ENCODE measurements at places on chromosomes 6 and 20. TPM values are rescaled to one million over a fixed set of nuclear protein-coding genes. Genes with fewer than 3 reads are reported as not detected.

Gene BAK1
- polyA plus RNA-seq: 7.2 TPM

DNA sequence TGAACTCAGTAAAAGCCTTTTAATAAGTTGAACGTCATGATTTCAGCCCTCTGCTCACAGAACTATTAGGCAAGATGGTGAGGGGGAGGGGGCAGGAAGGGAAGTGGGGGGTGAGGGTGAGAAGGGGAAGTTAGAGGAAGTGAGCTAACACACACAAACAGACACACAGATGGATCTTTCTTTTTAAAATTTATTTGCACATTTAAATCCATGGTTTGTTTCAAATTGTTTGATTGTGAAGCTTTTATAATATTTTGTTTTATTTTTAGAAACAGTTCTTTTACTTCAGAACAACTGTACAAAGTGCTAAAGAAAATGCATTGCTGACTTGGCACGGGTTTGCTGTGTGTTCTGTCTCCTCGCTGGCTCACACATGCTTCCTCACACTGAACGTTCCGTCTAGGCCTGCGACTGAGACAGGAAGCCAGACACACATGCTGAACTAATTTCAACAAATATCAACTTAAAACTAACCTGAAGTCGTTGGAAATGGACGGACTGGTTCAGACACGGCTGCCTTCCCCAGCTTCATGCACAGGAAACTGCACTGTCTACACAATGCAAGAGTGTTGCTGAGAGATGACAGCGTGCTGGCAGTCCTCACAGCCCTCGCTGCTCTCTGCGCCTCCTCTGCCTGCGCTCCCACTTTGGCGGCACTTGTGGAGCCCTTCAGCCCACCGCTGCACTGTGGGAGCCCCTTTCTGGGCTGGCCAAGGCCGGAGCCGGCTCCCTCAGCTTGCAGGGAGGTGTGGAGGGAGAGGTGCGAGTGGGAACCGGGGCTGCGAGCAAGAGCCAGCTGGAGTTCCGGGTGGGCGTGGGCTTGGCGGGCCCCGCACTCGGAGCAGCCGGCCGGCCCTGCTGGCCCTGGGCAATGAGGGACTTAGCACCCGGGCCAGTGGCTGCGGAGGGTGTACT is 8.1 kb upstream of the ZBP1 start:
- DNase-seq: no peak

- peak; percentile 41 for DNase-seq
Measured at GRCh38 chr6:43893073-43893472, 123.1 kb downstream of the VEGFA start.

GRCh38 chr6:110935171-110935570 is 23.3 kb upstream of the GTF3C6 start:
- no peak for DNase-seq

All from pancreas (tissue), 10 donors.